ENCODE measurements at places on chromosomes 12 and 14.

- no peak for DNase-seq
Observed at GRCh38 chr14:96567289-96567899, 65.2 kb downstream of the PAPOLA start.

DNA sequence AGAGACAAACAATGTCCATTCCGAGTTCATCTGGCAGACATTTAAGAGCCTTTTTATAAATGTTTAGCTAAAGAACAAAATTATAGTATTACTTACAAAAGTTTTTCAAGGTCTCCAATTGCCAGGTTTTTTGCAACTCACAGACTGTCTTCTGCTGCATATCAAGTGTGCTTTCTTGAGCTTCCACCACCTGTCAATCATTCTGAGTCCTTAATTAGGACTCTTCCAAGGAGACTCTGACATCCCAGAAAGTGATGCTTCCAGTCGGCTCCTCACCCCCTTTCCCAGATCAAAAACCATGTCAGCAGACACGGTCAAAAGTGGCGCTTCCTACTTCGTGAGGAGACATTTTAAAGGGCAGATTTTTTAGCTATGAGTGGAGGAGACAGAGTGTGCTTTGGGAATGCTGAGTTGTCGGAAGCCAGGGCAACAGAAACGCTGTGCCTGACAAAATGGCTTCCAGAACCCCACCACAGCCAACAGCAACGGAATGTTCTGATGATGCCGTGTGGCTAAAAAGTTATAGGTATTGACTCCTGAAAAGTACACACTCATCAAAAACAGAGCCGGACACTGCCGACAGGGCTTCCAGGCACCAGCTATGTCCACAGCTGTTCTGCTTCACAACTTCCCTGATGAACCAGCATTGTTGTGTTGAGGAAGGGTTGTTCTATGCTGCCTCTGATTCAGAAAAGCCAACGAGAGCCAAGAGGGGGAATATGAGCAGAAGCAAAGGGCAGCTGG, 116.1 kb upstream of the SLC35F4 start:
- no peak for DNase-seq

DNA sequence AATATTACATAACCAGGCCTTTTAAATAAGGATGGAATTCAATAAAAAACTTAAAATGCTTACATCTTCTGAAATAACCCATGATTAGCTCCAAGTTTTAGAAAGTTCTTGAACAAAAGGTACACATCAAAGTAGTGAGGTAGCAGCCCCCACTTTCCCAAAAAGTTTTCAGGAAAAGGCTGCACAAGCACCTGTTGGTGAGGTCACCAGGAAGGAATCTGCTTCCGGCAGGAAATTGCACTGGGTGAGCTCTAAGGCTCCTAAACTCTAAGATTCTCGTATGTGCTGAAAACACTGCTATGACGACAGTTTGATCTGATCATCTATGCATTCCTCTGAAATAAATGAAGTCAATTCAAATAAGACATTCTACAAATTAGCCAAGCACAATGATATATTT, 34.3 kb upstream of the TTC7B start:
- DNase-seq, result no peak

- peak; percentile 18 for DNase-seq
Observed at GRCh38 chr14:74941676-74942097, 13.7 kb downstream of the PGF start.

GRCh38 chr12:43114316-43114715, 437.7 kb downstream of the ADAMTS20 start:
- DNase-seq, result no peak

DNA sequence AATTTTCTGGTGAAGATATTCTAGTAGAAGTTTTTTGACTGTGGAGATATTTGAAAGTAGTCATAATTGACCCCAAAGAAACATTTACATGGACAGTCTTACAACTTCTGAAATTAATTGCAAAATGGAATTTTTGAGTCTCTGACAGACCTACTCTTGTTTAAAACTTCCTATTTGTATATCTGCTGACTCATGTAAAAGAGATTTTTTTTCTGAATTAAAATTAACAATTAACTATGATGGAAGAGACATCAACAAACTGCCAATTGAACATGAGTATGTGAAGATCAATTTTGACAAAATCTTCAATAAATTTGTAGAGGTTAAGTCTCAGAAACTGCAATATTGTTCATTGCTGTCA, 108.5 kb upstream of the MAX start:
- no peak for DNase-seq

DNA sequence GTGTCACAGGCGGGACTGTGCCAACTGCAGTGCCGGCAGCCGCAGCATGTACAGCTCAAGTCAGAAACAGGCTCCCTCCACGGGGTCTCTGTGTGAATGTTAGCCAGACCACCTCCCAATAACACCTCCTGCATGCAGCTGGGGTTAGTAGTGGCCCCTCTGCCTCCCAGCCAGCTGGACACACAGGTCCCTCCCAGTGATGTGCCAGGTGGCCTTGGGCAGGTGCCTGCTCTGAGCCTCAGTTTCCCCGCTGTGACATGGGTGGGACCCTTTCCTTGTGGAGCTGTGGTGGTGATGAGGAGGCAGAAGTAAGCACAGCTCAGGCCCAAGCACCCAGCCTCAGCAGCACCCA, 139.9 kb downstream of the ADGRD1 start:
- no peak for DNase-seq

DNA sequence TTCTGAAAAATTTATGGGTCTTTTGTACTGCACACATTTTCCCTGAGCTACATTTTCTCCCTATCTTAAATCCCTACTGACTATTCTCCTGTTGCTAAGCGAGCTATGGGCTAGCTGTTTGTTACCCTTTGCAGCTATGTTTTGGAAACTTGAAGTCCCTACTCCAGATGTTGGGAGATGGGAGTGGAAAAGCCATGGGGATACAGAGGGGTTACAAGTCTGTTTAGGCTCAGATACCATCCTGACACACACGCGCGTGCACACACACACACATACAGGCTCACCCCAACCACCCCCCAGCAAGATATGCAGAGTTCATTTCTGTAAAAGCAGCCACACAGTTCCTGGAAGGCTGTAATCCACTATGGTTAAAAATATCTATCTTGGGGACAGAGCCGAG, 15.8 kb downstream of the ATP5MC2 start:
- DNase-seq, result no peak

- DNase-seq, result no peak
Observed at GRCh38 chr14:96257056-96257455, 1.0 kb downstream of the BDKRB1 start.

- no peak for DNase-seq
Observed at GRCh38 chr12:93595351-93595750, 22.9 kb downstream of the SOCS2 start.

- DNase-seq, result no peak
Observed at GRCh38 chr12:52455821-52456220, 3.9 kb upstream of the KRT6B start.

DNA sequence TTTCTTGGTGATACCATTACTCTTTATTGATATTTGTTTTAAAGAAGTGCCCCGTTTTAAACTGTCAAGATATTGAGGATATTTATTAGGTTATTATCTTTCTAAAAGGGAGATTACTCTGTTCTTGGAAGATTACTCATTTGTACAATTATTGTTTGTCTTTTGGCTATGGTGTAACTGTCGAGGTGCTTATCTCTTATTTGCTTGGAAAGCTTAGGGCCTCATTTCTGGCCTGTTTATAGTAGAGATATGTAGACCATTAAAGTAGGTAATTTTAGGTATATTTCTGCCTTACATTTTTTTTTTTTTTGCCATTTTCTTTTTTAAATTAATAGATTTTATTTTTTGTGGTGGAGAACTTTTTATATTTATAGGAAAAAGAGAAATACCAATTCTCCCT, 74.2 kb downstream of the KTN1 start:
- no peak for DNase-seq

DNA sequence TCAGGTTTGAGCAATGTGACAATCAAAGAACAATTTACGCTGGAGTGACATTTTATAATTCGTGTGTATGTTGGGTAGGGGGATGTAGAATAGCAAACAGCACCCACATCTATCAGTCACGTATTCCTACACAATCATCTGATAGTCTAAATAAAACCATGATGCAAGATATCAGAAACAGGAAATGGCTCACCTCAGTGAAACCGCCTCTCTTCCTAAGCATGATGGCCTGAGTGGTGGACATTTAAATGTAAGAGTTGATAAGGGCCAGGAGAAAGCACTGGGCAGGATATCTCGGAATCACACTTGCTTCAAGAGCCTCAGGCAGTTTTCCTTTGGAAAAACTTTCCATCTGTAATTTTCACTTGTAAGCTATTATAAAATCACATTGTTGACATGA, 128.2 kb downstream of the GRIP1 start:
- DNase-seq, result no peak

DNA sequence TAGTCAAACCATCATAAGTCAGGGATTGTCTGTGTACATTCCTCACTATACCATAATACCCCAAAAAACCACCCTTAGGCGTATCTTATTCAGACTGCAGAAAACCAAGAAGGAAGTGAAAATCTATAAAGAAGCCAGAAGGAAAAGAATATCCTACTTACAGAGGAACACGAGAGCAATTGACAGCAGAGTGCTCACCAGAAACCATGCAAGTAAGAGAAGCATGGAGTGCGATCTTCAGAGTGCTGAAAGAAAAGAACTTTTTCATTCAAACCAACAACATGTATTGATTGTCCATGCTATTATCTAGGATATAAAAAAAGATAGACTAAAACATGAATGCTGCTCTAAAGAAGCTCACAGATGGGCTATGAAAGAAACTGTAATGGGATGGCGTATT, 50.8 kb downstream of the STXBP6 start:
- no peak for DNase-seq

- DNase-seq, result no peak
Observed at GRCh38 chr12:130482448-130482847, 144.8 kb downstream of the PIWIL1 start.

DNA sequence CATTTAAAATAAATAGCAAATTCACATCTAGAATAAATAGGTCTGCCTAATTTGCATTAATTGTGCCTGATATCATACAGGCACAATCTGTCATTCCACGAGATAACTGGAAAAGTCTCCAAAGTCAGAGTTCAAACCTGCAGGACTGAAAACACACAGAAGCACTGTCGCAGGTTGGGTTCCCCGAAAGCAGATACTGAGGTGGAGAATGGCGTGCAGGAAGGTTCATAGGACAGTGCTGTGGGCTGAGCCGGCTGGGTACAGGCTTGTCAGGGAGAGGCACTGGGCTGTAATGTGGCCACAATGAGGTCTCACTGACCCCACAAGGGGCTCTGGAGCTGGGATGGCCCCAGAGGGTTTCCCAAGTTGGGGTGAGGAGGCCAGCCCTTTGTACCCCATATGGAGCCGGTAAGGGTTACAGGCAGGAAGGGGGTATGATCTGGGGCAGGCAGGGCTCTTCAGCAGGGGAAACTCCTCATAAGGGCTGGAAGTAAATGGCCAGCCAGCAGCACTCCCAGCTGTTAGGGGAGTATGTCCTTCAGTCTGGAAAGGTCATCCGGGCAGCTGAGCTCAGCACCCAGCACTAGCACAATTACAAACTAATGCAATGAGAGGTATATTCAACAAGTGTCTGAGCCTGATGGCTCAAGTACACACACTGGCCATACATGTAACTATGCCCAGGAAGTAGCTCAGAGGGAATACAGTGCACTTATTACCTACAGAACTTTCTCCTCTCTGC, 68.5 kb downstream of the NT5DC3 start:
- DNase-seq, result no peak

GRCh38 chr12:33349791-33350190, 89.8 kb downstream of the SYT10 start:
- no peak for DNase-seq

GRCh38 chr14:100641274-100641860, 54.1 kb upstream of the BEGAIN start:
- no peak for DNase-seq

DNA sequence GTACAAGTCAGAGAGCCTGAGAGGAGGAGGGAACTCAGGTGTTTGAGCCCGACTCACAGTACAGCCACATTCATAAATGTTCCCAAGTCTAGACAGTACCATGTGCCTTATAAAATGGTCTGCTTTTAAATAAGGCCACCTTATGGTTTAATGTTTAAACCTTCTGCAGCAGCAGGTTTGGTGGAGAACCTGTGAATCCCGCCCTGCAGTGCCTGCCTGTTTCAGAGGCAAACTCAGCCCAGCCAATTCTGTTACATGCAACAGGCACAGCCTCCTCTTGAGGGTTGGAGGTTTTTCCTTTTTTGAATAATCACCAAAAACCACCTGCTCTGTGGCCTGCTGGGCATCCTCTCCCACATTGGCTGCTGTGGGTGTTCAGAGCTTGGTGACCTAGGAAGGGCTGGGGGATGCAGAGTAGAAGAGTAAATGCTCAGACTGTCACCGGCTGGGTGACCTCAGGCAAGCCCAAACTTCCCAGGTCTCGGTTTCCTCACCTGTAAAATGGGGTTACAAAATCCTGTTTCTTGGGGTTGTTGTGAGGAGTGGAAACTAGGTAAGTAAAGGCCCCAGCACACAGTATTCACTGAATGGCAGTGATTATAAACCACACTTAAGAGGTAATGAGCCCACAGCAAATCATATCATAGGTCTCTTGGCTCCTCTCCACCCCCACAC, 28.0 kb downstream of the NUAK1 start:
- no peak for DNase-seq

GRCh38 chr12:27280412-27280811, 36.3 kb downstream of the STK38L start:
- DNase-seq, result no peak

GRCh38 chr14:106551265-106551664, 1024.9 kb downstream of the TMEM121 start:
- DNase-seq, result no peak

GRCh38 chr12:93234641-93235040, 143.1 kb upstream of the NUDT4 start:
- no peak for DNase-seq

GRCh38 chr14:100312877-100313400, 6.7 kb upstream of the SLC25A29 start:
- no peak for DNase-seq

- DNase-seq, result peak; percentile 49
Observed at GRCh38 chr14:91573894-91574837, 64.1 kb upstream of the PPP4R3A start.

DNA sequence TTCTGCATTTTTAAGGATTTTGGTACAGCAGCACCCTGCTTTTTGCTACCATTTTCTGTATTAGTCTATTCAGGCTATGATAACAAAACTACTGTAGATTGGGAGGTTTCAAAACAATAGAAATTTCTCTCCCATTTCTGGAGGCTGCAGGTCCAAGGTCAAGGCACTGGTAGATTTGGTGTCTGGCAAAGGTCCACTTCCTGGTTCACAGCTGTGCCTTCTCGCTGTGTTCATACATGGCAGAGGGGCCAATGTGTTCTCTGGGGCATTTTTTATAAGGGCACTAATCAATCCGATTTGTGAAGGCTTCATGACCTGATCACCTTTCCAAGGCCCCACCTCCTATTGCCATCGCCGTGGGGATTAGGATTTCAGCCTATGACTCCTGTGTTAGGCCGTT, 268.1 kb upstream of the RTL1 start:
- no peak for DNase-seq

- no peak for DNase-seq
Observed at GRCh38 chr12:92492291-92492690, 210.5 kb upstream of the PLEKHG7 start.

All from activated CD8-positive, alpha-beta memory T cell treated with anti-CD3 and anti-CD28 coated beads for 1 hour (primary cell).